ENCODE measurements at places on chromosomes 1 and 21. TPM values are rescaled to one million over a fixed set of nuclear protein-coding genes. Genes with fewer than 3 reads are reported as not detected.

- DNase-seq: no peak
Measured at GRCh38 chr1:98203466-98203865, 282.6 kb upstream of the DPYD start.

DNA sequence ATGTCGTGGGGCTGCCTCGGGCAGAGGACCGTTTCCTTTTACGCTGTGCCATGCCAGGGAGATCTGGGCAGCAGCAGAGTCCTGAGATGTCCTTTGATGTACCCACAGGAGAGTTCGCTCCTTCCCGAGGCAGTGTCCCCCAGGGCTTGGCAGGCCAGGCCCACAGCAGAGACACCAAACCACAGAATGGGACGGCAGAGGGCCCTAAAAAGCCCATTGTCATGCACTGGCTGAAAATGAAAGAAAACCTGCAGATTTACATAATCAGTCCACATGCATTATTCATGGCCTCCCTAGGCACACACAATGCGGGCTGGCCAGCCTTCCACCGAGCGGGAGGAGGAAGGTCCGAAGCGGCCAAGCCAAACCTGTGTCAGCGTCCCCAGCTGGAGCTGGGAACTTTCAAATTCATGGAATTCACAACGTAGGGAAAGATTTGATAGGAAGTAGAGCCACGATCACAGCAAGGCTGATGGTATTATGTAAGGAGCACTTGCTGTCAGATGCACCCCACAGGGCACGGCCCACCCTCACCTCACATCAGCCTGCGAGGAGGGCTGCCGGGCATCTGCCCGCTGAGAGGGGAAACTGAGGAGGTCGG lies 25.3 kb upstream of the EFHD2 start:
- DNase-seq: no peak

The CLCA4 gene
- not detected for polyA plus RNA-seq

DNA sequence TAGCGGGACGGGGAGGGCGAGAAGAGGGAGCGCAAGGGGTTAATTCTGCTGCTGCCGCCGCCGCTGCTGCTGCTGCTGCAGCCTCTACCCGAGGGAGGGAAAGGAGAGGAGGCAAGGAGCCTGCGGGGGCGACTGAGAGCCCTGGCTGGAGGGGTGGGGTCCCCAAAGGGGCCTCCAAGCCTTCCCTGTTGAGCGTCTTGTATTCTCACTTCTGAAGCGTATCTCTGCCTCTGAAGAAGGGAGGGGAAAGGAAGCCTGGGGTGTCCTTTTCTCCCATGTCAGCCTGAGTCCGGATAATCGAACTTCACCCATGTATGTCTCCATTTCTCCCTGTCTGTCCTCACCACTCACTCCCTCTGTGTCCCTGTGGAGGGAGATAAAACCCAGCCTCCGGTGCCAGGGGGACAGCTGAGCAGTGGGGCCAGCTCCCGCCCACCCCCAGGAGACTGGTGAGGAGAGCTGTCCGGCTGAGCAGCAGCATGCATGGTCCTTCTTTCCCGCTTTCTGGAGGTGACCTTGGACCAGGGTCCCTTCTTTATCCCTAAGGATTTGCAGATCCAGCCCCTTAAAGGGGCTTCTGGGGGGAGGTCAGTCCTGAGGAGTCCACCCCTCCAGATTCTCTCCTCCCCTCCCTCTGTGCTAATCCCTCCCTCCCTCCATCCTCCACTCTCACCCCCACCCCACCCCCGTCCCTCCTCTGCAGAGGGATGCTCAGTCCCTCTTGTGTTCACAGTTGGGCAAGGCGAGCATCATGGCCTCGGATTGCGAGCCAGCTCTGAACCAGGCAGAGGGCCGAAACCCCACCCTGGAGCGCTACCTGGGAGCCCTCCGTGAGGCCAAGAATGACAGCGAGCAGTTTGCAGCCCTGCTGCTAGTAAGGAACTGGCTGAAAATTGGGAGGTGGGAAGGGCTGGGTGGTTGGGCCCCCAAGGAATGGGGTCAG lies 1.0 kb downstream of the NCDN start:
- DNase-seq: peak; percentile 29

DNA sequence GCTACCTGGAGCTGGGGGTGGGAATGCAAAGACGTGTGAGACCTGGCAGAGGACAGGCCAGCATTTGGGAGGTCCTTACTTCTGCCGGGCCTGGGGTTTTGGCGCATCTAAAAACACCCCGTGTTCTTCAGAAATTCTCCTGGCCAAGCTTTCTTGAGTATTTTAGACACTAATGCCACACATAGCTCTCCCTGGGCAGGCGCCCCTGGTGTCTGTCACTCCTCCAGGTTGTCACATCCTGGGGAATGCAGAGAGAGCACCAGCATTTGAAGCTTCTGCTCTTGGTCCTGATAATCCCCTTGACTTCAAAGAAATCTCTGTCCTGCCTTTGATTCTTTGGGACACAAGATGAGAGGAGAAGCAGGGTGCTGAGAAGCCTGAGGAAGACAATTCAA lies 6.0 kb downstream of the CAPN9 start:
- no peak for DNase-seq

- DNase-seq: no peak
Measured at GRCh38 chr1:53442299-53442698, 16.9 kb upstream of the DMRTB1 start.

The LCE2A gene
- polyA plus RNA-seq: not detected

DNA sequence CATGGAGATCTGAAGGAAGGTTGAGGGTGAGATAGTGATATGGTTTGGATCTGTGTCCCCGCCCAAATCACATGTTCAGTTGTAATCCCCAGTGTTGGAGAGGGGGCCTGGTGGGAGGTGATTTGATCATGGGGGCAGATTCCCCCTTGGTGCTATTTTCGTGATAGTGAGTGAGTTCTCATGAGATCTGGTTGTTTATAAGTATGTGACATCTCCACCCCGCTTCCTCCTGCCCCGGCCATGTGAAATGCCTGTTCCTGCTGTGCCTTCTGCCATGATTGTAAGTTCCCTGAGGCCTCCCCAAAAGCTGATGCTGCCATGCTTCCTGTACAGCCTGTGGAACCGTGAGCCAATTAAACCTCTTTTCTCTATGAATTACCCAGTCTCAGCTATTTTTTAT lies 451.9 kb upstream of the VAMP3 start:
- DNase-seq: no peak

The RHOU gene
- polyA plus RNA-seq: 0.14 TPM

DNA sequence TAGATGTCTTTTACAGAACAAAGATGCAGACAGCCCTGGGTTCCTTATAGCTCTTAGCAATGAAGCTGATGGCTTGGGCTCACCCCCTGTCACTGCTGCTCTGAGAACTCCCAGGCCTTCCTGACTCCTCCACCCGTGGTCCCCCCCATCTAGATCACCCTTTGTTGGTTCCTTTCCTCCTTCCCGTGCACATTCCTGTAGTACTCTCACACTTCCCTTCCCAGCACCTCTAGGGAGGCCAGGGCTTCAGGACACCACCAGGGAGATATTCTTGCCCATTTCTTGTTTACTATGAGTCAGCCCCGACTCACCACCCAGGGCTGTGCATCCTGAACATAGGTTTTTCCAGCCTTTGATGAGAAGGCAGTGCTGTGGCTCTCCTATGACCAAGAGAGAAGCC lies 14.4 kb upstream of the NOS1AP start:
- DNase-seq: no peak

DNA sequence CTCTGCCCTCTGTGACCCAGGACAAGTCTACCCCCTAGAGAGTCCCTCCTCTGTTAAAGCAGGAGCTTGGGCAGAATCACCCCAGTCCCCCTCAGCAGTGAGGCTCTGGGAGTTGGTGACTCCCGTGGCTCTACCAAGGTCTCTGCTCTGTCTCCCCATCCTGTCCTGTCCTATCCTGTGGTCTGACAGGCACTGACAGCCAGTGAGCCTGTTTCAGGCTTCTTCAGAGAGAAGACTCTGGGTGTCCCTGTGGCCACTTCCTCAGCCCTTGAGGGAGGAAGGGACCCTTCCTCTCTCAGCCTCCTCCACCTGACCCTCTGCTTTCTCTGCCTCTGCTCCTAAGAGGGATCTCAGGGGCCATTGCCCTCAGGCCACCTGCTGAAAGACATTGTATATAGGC lies 148.7 kb downstream of the FCRL5 start:
- DNase-seq: no peak

DNA sequence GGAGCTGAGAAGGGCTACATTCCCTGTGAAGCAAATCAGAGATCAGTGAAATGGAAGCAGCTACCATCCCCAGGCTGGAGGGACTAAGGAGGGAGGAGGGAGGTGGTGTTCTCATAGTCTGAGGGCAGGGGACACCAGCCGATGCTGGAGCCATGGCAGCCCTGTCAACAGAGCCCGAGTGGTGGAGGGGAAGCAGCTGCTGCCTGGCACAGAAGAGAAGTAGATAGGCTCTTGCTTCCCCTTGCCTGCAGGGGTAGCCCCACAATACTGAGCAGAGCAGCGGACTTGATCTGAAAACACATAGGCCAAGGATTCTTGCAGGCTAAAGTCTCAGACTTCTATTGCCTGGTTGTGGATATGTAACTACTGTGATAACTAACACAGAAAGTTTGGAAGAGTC lies 255.1 kb downstream of the FGGY start:
- DNase-seq: no peak

DNA sequence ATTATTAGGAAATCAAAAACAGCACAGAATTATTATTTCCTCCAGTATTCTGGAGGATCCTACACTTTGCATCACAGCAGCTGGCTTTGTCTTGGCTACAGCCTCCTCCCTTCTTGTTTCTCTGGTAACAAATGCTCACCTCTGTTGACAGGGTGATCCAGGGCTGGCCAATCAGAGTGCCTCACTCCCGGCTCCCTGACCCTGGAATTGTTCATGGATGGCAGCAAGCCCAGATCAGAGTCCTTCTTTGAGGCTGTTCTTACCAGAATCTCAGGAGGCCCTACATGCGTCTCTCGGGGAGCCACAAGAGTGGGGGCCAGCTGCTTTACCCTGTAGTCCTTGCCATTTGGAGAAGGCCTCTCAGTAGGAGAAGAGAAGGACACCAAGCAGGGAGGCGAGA lies 48.4 kb upstream of the IGSF5 start:
- no peak for DNase-seq

GRCh38 chr1:33140153-33141149 lies 41.4 kb downstream of the TRIM62 start:
- no peak for DNase-seq

The GRIK1 gene
- 0.07 TPM for polyA plus RNA-seq

DNA sequence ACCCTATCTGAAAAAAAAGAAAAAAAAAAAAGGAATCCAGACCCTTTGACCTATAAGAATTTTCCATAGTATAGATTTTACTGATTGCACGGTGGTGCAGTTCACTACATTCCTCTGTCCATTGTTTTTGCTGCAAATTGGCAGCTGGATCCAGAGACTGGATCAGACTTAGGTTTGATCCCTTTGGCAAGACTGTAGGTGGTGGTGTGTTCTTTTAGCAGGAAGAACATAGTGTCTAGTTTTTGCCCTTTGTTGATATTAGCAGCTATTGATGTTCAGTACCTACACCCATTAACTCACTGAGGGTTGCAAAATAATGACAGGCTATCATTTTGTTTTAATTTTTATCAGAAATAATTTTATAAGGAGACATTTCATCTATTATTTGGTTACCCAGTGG lies 37.1 kb downstream of the OSBPL9 start:
- DNase-seq: no peak

The TSTD1 gene
- 508 TPM for polyA plus RNA-seq

The CFAP107 gene
- not detected for polyA plus RNA-seq

- no peak for DNase-seq
Measured at GRCh38 chr1:20153000-20153418, 13.9 kb downstream of the PLA2G2F start.

The OXCT2 gene
- not detected for polyA plus RNA-seq

DNA sequence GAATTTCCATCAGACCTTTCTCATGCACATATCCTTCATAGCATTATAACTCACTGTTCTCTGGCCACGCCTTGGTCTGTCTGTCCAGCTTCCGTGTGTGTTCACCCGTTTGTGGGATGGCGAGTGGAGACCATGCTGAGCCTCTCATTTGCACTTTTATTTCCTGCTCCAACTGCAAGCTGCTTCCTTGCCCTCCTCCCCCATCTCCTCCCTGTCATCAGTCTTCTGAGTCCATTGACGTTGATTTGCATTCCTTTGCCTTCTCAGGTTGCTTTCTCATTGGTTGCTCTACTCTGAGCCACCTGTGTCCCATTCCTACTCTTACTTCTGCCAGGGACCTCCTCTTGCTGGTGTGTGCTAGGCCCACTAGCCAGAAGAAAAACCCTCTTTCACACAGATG lies 146.4 kb downstream of the NOS1AP start:
- no peak for DNase-seq

- no peak for DNase-seq
Measured at GRCh38 chr1:117814856-117815797, 114.3 kb downstream of the GDAP2 start.

Measured in naive thymus-derived CD8-positive, alpha-beta T cell (primary cell).